ENCODE measurements at places on chromosomes 5 and 9.

DNA sequence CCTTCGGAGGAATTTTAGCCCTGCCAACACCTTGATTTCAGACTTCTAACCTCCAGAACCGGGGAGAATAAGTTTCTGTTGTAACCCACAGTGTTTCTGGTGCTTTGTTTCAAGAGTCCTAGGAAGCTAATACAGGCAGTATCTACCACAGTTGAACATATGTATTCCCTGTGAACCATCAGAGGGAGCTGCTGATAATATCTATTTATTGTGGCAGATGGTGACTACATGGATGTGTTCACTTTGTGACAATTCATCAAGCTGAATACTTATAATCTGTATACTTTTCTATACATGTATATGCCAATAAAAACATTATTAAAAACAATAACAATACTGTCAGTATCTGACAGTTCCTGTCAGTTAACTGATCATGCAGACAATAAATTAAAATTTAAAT, 137.2 kb upstream of the GNA14 start:
- no peak for DNase-seq
- no peak overlapping the region for H3K27ac ChIP-seq
- H3K4me1 ChIP-seq, result peaks cover 4% of the 10 kb centered on the region
- no peaks in the 10 kb centered on the region for H3K36me3 ChIP-seq

- H3K4me3 ChIP-seq, result peak overlapping the region; percentile 100
- DNase-seq, result no peak
- peaks cover 30% of the 10 kb centered on the region for H3K4me1 ChIP-seq
- H3K27me3 ChIP-seq, result peaks cover 9% of the 10 kb centered on the region
Measured at GRCh38 chr5:42995360-42995751, 44.8 kb downstream of the ANXA2R start.

DNA sequence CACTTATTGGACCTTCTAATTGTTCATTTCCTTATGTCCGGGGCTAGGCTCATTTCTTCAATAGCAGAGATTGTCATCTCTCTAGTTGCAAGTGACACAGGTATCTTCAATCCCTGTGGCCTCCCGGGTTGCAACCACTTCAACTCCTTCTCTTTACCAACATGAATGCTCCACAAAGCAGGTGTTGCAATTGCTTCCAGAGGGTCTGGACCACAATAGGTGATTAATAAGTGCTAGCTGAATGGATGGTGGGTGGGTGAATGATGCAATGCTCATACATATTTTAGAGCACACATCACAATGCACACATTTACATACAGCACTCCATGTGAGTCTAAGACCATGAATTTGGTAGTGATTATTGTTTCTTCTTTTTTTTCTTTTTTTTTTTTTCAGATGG, 2.6 kb downstream of the CEMIP2 start:
- H3K36me3 ChIP-seq, result no peaks in the 10 kb centered on the region
- no peak for DNase-seq
- H3K4me1 ChIP-seq, result peaks cover 87% of the 10 kb centered on the region
- H3K4me3 ChIP-seq, result peak overlapping the region; percentile 99
- H3K27me3 ChIP-seq, result no peaks in the 10 kb centered on the region

GRCh38 chr9:135198586-135199285, 111.3 kb downstream of the OLFM1 start:
- peaks cover 17% of the 10 kb centered on the region for H3K27me3 ChIP-seq
- no peaks in the 10 kb centered on the region for H3K36me3 ChIP-seq
- H3K4me3 ChIP-seq, result no peak overlapping the region
- DNase-seq, result no peak

DNA sequence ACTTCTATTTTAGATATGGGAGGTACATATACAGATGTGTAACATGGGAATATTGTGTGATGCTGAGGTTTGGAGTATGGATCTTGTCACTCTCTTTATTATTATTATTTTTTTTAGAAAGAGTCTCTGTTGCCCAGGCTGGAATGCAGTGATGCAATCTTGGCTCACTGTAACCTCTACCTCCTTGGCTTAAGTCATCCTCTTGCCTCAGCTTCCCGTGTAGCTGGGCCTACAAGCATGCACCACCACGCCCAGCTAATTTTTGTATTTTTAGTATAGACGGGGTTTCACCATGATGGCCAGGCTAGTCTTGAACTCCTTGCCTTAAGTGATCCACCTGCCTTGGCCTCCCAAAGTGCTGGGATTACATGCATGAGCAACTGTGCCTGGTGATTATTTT, 138.4 kb upstream of the SLC28A3 start:
- H3K36me3 ChIP-seq, result no peaks in the 10 kb centered on the region
- no peak overlapping the region for H3K4me3 ChIP-seq
- H3K4me1 ChIP-seq, result no peaks in the 10 kb centered on the region
- H3K27ac ChIP-seq, result no peak overlapping the region

DNA sequence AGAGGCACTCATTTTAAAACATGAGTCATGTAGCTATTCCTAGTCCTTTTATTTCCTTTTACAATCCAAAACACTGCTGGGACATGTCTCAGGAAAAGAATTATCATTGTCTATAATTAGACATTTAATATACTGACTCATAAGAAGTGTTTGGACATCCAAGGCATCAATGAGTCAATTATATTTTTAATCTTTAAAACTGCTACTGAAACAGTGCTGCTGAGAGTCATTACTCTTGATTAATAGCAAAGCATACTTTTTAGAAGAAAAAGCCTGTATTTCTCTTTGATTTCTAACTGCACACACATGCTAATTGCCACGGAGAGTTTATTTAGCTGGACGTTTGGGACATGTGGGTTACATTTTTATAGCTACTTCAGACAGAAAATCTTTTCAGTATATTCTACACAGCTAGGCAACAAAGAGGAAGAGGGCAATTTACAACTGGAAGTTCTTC, 1249.0 kb upstream of the CDH18 start:
- H3K27ac ChIP-seq, result no peak overlapping the region
- no peaks in the 10 kb centered on the region for H3K36me3 ChIP-seq
- no peaks in the 10 kb centered on the region for H3K27me3 ChIP-seq
- H3K4me1 ChIP-seq, result no peaks in the 10 kb centered on the region
- no peak for DNase-seq

- H3K36me3 ChIP-seq, result no peaks in the 10 kb centered on the region
- H3K27me3 ChIP-seq, result no peaks in the 10 kb centered on the region
- DNase-seq, result no peak
Measured at GRCh38 chr9:108241384-108242073, 614.3 kb downstream of the ACTL7B start.

DNA sequence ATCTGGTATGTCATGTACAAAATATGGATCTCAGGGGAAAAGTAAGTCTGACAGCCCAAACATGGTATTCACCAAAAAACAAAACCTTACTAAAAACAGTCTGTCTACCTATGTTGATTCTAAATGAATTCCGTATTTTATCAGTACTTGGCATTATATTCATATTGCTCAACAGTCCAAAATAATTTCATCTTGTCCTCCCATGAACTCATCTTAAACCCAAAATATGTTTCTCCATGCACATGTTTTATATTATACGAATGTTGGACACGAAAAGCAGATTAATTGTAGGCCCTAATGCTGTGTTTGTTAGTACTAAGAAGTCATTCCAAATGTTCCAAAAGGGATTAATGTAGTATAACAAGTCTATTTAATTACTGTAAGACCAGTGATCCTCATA, 20.1 kb downstream of the NFIB start:
- no peak for DNase-seq
- H3K4me1 ChIP-seq, result no peaks in the 10 kb centered on the region
- H3K4me3 ChIP-seq, result no peak overlapping the region
- peaks cover 11% of the 10 kb centered on the region for H3K27me3 ChIP-seq
- H3K27ac ChIP-seq, result no peak overlapping the region

- no peaks in the 10 kb centered on the region for H3K27me3 ChIP-seq
- H3K27ac ChIP-seq, result no peak overlapping the region
- H3K4me3 ChIP-seq, result no peak overlapping the region
- H3K4me1 ChIP-seq, result peaks cover 2% of the 10 kb centered on the region
- DNase-seq, result peak; percentile 45
Measured at GRCh38 chr9:127214421-127215267, 49.9 kb upstream of the GARNL3 start.

GRCh38 chr5:1320436-1321344, 24.2 kb downstream of the CLPTM1L start:
- no peak overlapping the region for H3K27ac ChIP-seq
- H3K27me3 ChIP-seq, result no peaks in the 10 kb centered on the region
- H3K36me3 ChIP-seq, result no peaks in the 10 kb centered on the region
- no peak overlapping the region for H3K4me3 ChIP-seq
- H3K4me1 ChIP-seq, result peaks cover 17% of the 10 kb centered on the region

DNA sequence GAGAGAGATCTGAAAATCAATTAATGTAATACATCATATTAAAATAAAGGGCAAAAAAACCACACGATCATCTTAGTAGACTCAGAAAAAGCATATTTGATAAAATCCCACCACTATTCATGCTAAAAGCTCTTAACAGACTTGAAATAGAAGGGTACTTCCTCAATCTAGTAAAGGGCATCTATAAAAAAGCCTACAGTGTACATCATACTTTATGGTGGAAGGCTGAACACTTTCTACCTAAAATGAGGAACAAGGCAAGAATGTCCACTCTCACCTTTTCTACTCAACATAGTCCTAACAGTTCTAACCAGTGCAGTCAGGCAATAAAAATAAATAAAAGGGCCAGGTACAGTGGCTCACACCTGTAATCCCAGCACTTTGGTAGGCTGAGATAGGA, 38.9 kb downstream of the POLK start:
- peaks cover 28% of the 10 kb centered on the region for H3K36me3 ChIP-seq
- no peaks in the 10 kb centered on the region for H3K27me3 ChIP-seq
- DNase-seq, result no peak
- no peaks in the 10 kb centered on the region for H3K4me1 ChIP-seq

GRCh38 chr9:117435630-117436261, 20.9 kb upstream of the ASTN2 start:
- no peak overlapping the region for H3K4me3 ChIP-seq
- no peaks in the 10 kb centered on the region for H3K4me1 ChIP-seq
